Endothelial cell (in vitro differentiated cells): ENCODE measurements at places on chromosomes 1 and 21.

- DNase-seq, result no peak
These were observed 65.9 kb downstream of the WDR64 start for GRCh38 chr1:241717975-241718374.

GRCh38 chr1:172446547-172446946 is 2.7 kb upstream of the PIGC start:
- no peak for DNase-seq

- DNase-seq, result no peak
These were observed 11.2 kb downstream of the EXTL1 start for GRCh38 chr1:26032656-26033357.

DNA sequence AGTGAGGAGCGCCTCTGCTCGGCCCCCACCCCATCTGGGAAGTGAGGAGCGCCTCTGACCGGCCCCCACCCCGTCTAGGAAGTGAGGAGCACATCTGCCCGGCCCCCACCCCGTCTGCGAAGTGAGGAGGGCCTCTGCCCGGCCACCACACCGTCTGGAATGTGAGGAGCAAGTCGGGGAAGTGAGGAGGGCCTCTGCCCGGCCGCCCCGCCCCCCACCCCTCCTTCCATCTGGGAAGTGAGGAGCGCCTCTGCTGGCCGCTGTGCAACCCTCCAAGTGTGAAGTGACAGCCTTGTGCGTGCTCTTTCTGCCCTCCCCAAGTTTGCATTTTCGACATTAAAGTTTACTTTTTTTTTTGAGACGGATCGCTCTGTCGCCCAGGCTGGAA is 5.1 kb upstream of the ZZZ3 start:
- peak; percentile 69 for DNase-seq

GRCh38 chr1:240004086-240004749 is 87.5 kb upstream of the FMN2 start:
- DNase-seq, result peak; percentile 28

GRCh38 chr1:24406788-24407187 is 6.8 kb downstream of the STPG1 start:
- DNase-seq, result no peak

DNA sequence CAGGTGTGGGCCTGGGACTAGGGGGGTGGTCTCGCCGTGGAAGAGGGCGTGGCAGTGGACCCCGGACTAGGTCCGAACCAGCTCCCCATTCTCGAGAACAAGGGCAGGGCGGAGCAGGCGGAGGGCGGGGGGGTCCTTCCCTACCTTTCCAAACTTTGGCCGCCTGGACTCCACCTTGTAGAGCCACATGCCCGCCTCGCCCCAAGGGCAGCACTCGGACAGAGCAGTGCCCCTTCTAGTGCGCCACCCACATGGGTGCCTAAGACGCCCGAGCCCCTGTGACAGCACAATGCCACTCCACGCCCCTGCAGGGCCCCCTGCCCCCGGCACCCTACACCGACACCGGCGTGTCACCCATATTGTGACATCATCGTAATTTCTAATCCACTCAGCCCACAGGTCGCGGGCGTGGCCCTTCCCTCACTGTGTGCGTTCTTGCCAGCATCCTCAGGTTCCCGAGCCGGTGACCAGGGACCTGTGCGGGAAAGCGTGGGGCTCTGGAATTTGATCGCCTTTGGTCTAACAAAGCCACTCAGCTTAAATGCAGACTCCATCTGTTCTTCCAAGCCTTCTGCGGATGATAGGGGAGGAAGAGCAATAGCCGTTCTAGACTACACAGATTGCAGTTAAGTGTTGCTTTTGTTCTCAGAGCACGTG is 553 bp upstream of the STMN1 start:
- DNase-seq, result no peak

- DNase-seq, result no peak
These were observed 61.8 kb upstream of the GRHL3 start for GRCh38 chr1:24257373-24257772.

GRCh38 chr1:174743654-174744561 is 255.8 kb upstream of the CACYBP start:
- DNase-seq, result no peak

GRCh38 chr1:183227422-183228346 is 41.6 kb downstream of the LAMC2 start:
- DNase-seq, result peak; percentile 77

- no peak for DNase-seq
These were observed 179.6 kb downstream of the DHRS3 start for GRCh38 chr1:12438349-12438924.

- no peak for DNase-seq
These were observed 116.0 kb downstream of the LMX1A start for GRCh38 chr1:165240492-165240891.

- DNase-seq, result peak; percentile 65
These were observed 626 bp upstream of the HLCS start for GRCh38 chr21:36966821-36967768.

- DNase-seq, result no peak
These were observed 281.8 kb downstream of the BARHL2 start for GRCh38 chr1:90435351-90435750.

- no peak for DNase-seq
These were observed 306.3 kb upstream of the DUSP10 start for GRCh38 chr1:222048094-222048595.

- no peak for DNase-seq
These were observed 321.2 kb upstream of the LYPLAL1 start for GRCh38 chr1:218852527-218852926.

DNA sequence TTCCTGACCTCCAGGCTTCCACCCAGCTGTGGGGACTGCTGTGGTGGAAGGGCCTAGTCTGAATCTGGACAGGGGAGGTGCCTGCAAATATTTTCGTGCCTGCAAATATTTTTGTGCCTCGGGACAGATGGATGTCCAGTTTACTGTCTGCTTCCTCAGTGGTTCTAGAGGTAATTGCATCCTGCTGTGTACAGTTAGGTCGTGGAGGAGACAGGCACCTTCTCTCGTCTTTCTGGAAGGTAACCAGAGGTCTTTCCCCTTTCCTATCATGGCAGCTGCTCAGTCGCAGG is 53.8 kb upstream of the TINAGL1 start:
- DNase-seq, result no peak

GRCh38 chr1:104636581-104636980 is 886.9 kb downstream of the AMY1C start:
- no peak for DNase-seq

DNA sequence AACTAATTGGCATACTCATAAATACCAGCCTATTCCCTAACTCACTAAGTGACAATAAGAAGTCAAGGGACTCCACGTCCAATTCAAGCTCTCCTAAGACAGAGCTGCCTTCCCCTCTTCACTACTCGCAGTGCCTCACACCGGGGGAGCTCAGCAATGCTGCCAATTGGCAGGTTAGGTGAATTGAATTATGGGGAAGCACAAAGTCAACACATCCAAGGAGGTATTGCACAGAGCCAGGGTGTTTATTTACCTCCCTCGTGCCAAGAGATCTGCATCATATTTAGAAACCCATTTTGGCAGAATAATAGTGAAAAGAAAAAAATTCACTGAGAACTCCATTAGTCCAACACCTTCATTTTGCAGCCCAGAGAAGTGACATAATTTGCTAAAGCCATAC is 20.4 kb upstream of the TNR start:
- no peak for DNase-seq

GRCh38 chr1:110859062-110859461 is 13.9 kb upstream of the CD53 start:
- DNase-seq, result no peak

DNA sequence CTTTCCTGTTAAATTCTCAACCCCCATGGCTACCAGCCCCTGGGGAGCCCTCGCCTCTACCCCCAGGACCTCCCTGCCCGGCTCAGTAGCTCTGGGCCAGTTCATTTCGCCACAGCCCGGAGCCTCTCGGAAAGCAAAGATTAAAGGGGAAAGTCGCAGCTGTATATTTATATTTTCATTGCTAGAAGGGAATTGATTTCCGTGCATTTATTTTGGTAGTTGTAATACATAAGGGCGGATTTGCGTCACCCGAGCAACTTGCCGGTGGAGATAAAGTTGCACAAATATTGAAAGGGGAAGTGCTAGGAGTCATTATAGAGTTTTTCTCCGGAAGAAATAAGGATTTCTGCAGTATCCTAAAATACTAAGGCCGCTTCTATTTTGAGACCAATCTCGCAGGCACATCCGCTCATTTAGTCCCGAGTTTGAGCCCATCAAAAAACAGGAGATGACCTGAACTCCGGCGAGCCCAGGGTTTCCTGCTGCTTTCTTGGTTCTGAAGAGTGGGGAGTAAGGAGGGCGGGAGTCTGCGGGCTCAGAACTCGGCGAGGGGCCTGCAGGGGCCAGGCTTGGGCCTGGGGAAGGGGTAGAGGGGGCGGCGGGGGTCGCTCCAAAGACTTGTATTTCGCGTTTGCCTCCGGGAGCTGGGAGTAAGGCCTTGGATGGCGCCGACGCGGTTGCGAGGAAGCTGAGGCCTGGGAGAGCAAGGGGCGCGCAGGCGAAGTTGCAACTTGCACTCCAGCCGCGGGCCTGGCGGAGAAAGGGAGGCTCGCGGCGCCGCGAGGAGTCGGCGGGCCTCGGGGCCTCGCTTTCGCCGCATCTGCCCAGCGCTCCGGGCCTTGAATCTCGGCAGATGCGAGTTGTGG is 2.5 kb upstream of the HLX start:
- peak; percentile 65 for DNase-seq

DNA sequence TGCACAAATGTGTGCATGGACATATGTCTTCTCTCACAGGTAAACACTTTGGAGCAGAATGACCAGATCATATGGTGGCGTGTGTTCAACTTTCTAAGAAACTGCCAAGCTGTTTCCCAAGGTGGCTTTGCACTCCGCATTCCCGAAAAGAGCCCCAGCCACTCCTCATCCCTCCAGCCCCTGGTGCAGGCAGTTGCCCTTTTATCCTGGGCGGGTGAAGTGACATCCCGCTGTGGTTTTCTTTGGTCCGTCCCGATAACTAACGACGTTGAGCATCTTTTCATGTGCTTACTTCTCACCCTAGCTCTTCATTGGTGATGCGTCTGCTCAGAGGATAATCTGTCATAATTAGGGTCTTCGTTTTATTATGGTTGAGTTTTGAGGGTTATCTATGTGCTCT is 612.5 kb downstream of the MATN1 start:
- DNase-seq, result no peak

GRCh38 chr1:168977618-168978017 is 128.9 kb upstream of the ATP1B1 start:
- no peak for DNase-seq

GRCh38 chr1:198650506-198650905 is 11.7 kb downstream of the PTPRC start:
- no peak for DNase-seq

GRCh38 chr1:62962014-62962812 is 178.3 kb downstream of the ATG4C start:
- DNase-seq, result no peak

- DNase-seq, result peak; percentile 15
These were observed 393 bp downstream of the BLZF1 start for GRCh38 chr1:169368406-169368769.

DNA sequence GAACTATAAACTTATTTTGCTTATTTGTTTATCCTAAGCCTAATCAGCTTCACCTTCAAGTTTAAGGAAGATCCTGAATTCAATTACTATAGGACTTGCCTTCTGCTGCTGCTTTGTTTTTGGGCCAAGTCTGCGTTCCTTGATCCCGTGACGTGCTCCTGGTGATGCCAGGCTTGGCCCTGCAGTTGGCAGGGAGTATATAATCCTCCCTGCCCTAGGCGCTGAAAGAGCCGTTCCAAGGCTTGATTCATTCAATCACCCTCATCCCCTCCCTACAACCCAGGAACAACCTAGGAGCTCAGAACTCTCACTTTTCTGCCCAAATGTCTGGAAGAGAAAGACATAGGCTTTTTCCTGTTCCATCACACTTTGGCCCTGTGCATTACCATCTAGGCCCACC is 12.4 kb upstream of the LRRN2 start:
- no peak for DNase-seq

- no peak for DNase-seq
These were observed 50.4 kb downstream of the GLIS1 start for GRCh38 chr1:53688381-53689102.
